Psoas muscle (tissue), 8 donors: ENCODE measurements at places on chromosomes 3 and 15. TPM values are rescaled to one million over a fixed set of nuclear protein-coding genes. Genes with fewer than 3 reads are reported as not detected.

Gene SH2D7
- total RNA-seq, result not detected

Gene SLC22A13
- total RNA-seq, result 0.64 TPM

Gene ARID3B
- total RNA-seq, result 2.8 TPM

Gene TMIE
- 0.38 TPM for total RNA-seq

Gene GOLGA8A
- 5.3 TPM for total RNA-seq

Gene ARGFX
- not detected for total RNA-seq

GRCh38 chr15:58313304-58313703 is 118.5 kb upstream of the LIPC start:
- DNase-seq, result no peak

DNA sequence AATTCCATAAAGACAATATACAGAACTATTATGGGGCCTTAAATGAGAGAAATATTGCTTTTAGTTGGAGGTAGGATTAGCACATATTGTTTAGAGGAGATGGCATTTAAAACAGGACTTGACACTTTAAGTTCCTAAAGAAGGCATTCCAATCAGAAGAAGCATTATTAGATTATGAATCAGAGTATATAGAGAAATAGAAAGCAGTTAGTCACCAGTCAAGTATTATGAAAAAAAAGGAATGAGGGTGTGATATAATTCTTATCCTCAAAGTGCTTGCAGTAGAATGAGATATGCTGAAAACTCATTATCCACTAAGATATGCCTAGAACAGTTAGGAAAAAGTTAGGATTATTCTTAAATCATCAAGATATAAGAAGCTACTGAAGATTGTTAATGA is 456.2 kb downstream of the ZNF385D start:
- no peak for DNase-seq

- DNase-seq, result no peak
Observed at GRCh38 chr3:122023335-122023910, 1.4 kb upstream of the ILDR1 start.

GRCh38 chr15:62641825-62642224 is 400.7 kb upstream of the TPM1 start:
- no peak for DNase-seq

- DNase-seq, result no peak
Observed at GRCh38 chr3:41503998-41504623, 304.8 kb downstream of the CTNNB1 start.

GRCh38 chr3:193790086-193790990 is 197.3 kb downstream of the OPA1 start:
- DNase-seq, result no peak

- DNase-seq, result no peak
Observed at GRCh38 chr3:17411157-17411877, 331.1 kb downstream of the TBC1D5 start.

DNA sequence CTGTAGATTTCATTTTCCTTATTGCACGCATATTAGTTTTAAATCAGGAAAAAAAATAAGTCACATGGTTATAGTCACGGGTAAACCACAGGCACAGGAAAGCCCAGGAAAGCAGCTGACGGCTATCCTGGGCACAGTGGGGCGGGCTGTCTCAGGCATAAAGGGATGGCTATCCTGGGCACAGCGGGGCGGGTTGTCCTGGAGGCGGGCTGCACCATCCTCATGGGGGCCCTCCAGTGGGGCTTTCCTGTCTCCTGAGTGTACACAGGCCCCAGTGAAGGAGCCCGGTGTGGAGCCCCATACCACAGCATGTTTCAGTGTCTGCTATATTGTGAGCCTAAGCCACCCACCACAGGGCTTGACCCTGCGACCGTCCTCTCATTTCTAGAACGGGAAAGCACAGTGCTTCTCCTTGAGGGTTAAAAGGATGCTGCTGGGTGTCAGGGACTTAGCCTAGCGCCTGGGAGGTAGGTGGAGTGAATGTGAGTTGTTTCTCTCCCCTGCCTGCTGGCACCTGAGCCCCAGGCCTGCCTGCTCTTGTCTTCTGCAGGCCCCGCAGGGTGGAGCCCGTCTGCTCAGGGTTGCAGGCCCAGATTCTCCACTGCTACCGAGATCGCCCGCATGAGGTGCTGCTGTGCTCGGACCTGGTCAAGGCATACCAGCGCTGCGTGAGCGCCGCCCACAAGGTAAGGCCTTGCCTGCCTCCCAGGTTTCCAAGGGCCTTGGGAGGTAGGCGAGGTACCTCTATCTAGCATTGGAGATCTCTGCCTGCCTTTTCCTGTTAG is 25.9 kb upstream of the PLXNA1 start:
- peak; percentile 29 for DNase-seq
